ENCODE measurements at places on chromosomes 1 and 21.

DNA sequence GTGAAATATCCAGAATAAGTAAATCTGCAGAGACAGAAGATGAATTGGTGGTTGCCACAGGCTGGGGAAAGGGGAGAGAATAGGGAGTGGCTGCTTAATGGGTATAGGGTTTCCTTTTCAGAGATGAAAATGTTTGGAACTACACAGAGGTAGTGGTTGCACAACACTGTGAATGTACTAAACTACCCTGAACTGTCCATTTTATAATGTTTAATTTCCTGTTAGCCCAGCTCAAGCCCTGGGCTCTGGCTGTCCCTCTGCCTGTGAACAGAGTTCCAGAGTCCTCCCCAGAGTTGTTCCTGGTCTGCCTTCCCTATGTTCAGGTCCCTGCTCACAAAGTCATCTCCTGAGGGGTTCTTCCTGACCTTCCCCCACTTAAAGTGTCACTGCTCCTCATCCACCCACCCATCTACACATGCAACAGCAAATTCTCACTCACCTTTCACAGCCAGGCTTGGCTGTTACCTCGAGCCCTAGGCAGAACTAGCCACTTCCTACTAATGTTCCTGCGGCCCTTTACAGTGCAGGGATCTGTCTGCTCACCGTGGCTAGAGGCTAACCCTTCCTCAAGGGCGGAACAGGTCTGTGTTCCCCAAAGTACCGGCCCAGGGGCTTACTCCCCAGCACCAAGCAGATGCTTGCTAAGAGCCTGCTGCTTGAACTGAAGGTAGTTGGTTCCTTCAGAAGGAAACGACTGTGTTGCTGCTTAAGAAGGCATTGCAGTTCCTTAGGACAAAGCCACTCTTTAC, 22.4 kb downstream of the DHCR24 start:
- DNase-seq, result peak; percentile 2

DNA sequence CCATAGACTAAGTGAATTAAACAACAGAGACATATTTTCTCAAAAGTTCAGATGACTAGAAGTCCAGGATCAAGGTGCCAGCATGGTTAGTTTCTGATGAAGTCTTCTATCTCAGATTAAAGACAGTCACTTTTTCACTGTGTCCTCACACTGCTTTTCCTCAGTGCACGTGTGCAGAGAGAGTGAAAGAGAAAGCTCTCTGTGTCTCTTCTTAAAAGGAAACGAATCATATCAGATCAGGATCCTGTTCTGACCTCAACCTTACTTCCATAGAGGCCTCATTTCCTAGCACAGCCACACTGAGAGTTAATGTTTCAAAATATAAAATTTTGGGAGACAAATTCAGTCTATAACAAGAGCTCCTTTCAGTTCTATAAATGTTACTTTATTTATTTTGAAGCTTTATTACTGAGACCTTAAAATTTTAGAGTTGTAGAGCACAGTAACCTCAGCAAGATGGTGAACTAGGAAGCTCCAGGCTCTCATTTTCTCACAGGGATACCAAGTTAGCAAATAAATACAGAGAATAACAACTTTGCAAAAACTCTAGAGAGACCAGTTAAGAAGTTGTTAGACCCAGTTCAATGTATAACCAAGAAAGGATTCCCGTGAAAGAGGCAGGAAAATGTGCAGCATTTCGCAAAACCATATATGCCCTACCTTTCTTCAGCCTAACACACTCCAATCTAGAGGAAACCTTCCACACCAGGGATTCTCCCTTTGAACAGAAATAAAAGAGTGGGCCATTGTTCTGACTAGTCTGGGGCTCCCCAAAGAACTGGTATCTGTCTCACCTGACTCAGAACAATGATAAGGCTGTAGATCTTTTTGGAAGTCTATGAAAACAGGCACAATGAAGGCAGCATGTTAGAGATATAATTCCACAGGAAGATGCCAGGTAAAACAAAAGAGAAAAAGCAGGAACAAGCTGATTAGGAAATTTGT, 372.2 kb downstream of the MRPL39 start:
- DNase-seq, result no peak

DNA sequence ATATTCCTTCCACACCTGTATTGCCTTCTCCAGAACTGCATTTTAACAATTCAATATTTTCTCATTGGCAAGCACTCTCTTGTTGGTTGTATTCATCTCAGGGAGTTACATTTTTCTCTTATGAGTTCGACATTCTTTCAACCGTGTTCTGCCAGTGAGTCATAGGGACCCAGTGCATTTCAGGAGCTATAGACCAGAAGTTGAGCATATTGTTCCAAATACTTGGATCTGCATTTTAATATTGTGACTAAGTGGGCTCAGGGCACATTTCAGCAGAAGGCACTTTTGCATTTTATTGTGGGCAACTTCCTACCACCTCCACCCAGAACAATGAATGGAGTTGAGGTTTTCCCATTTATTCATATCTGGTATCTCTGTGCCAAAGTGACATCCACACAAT, 132.8 kb downstream of the TNFSF18 start:
- peak; percentile 67 for DNase-seq

DNA sequence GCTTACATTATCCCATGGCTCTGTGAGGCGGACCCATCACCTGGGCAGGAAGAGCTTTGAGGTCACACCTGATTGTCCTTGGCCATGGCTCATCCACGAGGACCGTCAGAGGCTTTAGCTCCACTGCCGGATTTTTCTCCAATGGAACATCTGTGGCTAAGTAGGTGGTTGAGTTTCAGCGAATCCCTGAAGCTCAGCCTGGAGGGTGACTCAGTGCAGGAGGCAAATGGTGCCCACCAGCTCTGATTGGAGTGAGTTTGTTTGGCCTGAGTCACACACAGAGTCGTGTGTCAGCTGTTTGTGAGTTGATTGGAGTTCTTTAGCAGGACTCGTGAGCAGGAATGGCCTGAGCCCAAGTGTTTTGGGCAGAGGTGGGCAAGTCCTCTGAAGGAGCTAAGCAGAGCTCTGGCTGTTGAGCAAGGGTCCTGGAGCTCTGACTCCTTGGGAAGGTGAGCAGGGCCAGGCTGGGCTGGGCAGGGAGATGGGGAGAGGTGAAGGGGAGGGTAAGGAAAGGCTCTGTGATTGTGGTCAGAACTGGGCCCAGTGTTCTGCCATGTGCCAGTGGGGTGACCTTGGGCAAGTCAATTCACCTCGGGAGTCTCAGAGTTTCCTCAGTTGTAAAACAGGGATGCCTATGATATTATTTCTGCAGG, 2.0 kb downstream of the SLC6A17 start:
- peak; percentile 49 for DNase-seq

DNA sequence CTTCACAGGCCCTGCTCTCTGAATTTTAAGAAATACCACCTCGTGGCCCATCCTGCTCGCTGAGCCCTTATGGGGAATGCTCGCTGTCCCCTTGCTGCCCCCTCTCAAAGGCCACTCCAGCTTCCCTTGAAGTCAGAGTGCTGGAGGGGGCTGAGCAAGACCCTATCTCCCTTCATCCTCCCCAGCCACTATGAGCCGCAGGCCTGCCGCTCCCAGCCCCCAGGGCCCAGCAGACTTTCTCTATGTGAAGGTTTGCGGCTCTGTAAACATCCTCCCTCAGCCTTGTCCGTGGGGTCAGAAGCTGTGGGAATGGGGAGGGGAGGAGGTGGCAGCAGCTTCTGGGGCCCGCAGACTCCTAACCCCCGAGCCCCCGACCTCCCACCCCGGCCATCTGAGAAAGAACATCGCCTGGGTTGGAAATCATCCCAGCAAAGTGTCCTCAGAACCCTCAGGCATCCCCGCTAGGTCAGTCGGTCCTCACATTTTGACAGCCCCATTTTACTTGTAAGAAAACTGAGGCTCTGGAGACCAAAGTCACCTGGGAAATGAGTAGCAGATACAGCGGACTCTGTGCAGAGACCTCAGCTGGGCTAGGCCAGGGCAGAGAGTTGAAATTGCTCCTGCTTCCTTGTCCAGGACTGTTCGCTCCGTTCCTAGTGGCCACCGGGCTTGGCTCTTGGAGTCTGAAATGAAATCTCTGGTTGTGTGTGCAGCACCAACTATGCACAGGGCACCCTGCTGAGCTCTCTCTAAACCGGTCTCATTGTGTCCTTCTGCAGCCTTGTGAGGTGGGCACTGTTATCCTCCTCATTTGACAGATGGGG, 4.4 kb downstream of the KCNQ4 start:
- no peak for DNase-seq

DNA sequence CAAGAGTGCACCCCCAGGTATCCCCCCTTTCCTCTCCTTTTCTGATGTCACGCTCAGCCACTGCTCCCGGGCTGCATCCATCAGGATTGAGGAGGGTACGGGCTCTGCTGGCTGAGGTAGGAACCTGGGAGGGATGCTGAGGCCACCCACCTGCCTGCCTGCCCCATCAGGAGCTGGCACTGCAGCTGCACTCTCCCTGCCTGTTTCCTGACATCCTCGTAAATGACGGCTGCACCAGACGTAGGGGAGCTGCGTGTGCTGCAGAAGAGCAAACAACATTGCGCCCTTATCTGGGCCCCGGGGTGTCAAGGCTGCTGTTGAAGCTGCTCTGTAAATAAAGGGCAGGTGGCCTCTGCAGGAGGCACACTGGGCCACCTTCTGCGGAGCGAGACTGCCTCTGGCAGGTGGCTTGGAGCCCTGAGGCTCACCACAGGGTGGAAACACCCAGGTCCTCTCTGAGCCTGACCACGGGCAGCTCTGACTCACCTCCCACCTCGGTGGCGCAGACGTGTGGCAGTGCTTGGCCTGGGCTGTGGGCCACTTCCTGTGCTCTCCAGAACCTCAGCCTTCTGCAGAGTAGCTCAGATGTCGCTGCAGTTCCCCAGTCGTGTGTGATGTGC, 30.9 kb downstream of the SNAP47 start:
- peak; percentile 83 for DNase-seq

GRCh38 chr1:6475381-6476133, 9.6 kb upstream of the TNFRSF25 start:
- no peak for DNase-seq

DNA sequence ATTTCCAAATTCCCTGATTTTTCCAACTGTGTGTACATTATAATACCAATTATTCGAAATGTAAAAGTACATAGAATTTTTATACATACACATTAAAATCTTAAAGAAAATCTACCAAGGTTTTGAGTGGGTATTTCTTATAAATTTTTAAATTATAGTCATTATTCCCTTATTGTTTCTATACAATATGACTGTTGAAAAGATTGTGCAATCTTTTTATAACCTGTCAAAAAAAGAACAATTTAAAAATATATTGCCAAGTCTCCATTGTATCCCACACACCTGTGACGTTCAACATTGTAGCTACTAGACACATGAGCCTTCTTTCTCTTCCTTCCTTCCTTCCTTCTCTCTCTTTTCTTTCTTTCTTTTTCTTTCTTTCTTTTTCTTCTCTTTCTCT, 473.2 kb upstream of the CHRM3 start:
- DNase-seq, result no peak

DNA sequence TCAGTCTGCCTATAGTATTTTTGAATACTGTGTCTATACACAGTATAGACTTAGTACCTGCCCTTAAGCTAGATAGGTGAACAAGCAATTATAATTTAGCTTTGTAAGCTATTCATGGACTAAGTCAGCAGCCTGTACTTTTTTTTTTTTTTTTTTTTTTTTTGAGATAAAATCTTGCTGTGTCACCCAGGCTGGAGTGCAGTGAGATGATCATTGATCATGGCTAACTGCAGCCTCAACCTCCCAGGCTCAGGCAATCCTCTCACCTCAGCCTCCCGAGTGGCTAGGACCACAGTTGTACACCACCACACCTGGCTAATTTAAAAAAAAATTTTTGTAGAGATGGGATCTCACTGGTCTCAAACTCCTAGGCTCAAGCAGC, 17.3 kb downstream of the ITSN1 start:
- no peak for DNase-seq

DNA sequence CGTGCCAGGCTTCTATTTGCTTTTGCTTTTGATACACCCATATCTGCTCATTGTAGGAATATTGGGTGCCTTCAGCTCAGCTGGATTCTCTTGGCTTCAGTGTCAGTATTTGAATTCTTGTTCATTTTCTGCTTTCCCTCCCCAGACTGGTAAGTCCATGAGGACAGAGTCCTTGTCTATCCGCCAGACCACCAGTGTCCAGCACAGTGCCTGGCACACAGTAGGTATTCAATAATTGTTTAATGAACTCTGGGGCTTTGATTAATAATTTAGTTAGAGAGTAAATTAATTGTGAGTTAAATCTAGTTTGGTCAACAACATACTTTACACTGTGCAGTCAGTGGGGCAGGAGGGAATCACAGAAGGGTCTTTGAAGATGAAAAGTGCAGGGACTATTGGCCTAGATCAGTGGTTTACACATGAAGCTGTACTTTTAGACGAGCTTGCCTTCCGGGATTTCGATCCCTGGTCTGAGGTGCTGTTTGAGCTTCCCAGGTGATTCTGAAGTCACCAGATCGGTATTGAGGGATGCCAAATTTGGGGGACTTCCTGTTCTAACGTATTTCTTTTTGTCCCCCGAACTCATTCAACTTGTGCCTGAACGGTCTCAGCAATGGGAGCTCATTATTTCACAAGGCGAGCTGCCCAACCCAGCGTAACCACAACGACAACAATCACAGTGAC, 119.1 kb upstream of the JUN start:
- DNase-seq, result no peak

DNA sequence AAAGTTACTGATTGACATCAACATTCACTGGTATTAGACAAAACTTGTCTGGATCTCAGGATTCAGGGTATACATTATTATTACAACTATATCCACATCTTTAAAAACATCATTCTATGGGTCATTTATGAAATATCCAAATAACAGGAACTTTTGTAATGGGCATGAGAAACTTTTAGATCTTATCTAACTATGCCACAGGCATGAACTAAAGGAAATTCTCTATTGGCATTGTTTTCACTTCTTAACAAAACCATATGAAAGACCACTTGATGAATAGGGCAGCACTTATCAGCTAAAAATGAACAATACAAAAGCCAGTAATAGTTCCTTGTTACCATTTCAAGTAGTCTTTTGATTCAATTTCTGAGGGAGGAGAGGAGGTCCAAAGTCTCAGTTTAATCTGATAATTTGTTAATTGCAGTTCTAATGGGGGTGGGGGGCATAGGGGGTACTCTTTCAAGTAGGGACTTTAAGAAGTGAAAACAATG, 30.8 kb upstream of the CPLANE2 start:
- no peak for DNase-seq

DNA sequence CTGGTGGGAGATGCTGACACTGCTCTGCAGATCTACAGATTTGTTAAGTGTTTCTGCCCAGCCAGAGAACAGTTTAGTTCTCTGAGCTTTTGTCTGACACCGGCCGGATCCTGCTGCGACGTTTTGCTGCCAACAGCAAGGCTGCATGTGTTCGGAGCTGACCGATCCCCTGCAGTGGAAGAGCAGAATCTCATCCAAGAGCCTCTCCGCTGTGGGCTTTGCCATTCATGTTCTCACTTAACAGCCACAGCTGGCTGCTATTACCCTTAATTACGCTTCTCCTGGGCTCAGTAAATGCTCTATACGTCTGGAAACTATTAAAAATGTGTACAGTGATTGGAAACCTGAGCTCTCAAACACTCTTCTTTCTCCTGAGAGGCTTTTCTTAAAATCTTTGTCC, 105.3 kb downstream of the BCAR3 start:
- DNase-seq, result no peak
